Right renal pelvis (tissue), 4 donors: ENCODE measurements at places on chromosomes 4 and X.

GRCh38 chrX:41519468-41519867 lies 72.3 kb downstream of the NYX start:
- DNase-seq, result no peak

- DNase-seq, result no peak
Observed at GRCh38 chrX:55487143-55487542, 2.5 kb downstream of the USP51 start.

DNA sequence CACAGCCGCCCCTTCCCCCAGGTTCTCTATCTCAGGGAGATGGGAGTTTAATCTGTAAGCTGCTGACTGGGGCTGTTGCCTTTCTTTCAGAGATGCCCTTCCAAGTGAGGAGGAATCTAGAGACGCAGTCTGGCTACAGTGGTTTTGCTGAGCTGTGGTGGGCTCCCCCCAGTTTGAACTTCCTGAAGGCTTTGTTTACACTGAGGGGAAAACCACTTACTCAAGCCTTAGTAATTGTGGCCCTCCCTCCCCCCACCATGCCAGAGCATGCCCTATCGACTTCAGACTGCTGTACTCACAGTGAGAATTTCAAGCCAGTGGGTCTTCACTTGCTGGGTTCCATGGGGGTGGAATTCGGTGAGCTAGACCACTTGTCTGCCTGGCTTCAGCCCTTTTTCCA lies 131.3 kb downstream of the FAAH2 start:
- DNase-seq, result no peak

GRCh38 chr4:74159143-74159709 lies 1.3 kb downstream of the MTHFD2L start:
- no peak for DNase-seq

GRCh38 chr4:158856852-158857251 lies 88.0 kb downstream of the FNIP2 start:
- DNase-seq, result no peak

GRCh38 chr4:48483777-48484493 lies 792 bp downstream of the SLC10A4 start:
- no peak for DNase-seq

DNA sequence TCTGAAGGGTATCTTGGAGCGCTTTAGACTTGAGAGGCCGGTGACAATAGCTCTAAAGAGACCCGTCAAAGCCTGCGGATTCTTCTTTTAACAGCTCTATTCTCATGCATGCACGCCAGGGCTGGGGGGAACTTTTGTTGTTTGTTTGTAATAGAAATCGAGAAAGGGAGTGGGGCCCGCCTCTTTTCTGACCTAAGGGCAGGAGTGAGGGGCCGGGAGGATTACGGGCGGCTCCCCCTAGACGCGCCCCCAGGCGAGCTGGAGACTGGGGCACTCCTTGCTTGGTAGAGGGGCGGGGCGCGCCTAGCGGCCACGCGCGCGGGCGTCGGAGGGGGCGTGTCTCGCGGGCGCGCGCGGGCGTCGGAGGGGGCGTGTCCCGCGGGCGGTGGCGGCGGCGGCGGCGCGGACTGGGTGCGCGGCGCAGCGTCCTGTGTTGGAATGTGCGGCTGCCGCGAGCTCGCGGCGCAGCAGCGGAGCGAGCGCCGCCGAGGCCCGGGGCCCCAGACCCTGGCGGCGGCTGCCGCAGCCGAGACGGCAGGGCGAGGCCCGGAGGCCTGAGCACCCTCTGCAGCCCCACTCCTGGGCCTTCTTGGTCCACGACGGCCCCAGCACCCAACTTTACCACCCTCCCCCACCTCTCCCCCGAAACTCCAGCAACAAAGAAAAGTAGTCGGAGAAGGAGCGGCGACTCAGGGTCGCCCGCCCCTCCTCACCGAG lies at the start of gene REST:
Gene REST, plus strand, starts transcription at position 412 of the 717 bp plus-strand sequence. CDS start 2,739 bp downstream, outside the sequence.
- DNase-seq, result peak; percentile 49
